CD4-positive, alpha-beta T cell treated with Interleukin-10 for 1 hour (primary cell): ENCODE measurements at places on chromosomes 11 and 22.

- no peak for DNase-seq
Measured at GRCh38 chr22:46815132-46815531, 52.7 kb downstream of the TBC1D22A start.

DNA sequence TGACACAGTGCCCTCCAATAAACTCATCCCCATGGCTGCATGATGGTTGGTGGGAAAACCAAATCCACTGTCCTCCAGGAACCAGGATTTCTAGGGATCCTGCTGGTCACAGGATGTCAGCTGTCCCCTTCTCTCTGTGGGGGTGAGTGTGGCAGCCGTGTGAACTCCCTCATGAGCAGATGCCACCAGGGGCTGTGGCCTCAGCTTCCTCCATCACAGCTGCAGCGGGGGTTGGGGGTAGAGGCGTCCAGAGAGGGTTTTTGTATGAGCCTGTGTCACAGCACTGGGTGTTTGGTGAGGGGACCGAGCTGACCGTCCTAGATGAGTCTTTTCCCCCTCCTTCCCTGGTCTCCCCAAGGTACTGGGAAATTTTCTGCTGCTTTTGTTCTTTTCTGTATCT lies 26.4 kb downstream of the IGLL5 start:
- DNase-seq = no peak

DNA sequence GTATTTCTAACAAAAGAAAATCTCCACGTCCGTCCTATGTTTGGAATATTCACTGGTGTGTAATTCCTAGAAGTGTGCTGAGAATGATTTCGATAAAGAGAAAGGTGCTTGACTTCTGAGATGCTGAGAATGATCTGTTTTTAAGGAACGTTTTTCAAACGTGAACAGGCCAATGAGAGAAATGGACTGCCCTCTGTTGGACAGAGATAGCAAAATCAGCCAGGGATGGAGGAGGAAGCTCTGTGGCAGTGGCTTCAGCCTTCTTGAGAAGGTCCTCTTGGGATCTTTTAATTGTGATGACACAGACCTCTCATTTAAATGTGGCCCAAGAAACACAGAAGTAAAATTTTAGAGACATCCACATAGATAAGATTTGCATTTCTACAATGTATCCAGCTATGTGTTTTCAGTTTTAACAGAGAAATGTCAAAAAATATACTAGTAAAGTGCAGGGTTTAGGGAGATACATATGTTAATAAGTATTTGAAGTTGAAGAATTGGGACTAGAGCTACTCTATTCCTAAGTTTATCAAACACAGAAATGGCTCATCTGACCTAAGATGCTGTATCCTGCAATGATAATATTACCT lies 84.0 kb upstream of the RCN1 start:
- DNase-seq = peak; percentile 40

- no peak for DNase-seq
Measured at GRCh38 chr11:35133656-35134055, 5.3 kb upstream of the CD44 start.

DNA sequence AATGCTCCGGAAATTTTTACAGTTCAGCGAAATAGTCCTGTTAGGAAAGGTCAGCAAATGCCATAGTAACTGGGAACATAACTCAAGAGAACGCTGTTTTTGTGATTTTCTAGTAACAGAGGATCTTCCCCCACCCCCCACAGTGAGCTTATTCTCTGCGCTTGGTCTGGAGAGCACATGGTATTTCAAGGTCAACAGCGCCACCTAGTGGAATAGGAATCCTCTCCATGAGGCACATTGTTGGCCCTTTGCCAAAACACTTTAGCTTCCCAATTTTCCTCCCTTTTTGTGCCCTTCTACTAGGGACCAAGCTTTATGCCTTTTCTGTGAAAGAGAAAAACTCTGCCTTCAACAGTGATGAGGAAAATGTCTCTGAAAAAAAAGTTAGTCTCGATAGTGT lies 13.2 kb upstream of the OR4C12 start:
- peak; percentile 30 for DNase-seq

DNA sequence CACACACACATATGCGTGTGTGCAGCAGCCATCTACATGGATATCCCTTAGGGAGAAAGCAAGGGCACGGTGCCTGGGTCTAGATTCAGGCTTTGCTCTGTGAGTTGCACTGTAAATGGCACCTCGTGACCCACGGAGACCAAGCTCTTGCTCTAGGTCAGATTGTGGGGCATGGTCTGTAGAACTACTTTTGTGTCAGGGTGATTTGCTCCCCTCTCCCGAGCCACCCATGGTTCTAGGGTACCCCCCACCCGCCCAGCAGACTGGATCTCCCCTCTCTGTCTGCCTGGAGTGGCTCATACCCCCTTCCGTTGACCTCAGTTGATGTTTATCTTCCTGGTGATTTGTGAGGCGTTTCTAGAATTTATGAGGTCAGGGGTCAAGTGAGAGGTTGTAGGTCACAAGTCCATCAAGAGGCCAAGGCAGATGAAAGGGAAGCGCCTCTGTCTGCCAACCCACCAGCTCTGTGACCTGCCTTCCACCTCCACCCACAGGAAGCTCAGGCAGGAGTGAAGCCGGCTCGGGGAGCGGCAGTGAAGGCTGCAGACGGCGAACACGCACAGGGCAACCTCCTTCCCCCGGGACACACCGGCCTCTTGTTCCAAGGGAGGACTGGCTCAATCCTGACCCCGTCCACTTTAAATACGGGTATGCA lies 76.2 kb upstream of the TTLL12 start:
- peak; percentile 47 for DNase-seq

GRCh38 chr22:27581688-27582087 lies 219.9 kb downstream of the MN1 start:
- no peak for DNase-seq

DNA sequence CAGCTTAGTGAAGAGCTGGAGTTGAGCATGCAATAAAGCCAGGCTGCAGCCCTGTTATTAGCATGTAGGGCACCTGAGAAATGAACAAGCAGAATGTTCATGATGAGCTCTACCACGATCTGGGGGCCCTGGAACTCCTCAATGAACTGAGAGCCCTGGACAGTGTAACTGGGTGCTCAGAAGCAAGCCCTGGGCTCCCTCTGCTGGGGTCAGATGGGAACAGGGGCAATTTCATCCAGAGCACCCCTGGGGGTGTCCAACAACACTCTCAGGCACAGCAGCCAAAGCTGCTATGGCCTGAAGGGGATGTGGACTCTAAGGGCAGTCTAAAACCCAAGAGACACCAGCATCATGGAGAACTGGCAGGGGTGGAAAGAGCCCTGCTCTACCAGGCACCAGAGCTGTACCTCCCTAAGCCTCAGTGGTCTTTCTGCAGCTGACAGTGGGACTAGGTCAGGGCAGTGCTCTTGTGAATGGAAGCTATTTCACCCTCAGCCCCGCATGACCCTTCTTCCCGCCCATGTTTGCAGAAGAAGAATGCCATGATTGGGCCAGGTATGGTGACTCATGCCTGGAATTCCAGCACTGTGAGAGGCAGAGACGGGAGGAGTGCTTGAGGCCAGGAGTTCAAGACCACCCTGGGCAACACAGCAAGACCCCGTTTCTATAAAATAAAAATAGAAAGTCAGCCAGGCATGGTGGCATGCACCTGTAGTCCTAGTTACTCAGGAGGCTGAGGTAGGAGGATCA lies 28.9 kb downstream of the THOC5 start:
- DNase-seq = peak; percentile 27

DNA sequence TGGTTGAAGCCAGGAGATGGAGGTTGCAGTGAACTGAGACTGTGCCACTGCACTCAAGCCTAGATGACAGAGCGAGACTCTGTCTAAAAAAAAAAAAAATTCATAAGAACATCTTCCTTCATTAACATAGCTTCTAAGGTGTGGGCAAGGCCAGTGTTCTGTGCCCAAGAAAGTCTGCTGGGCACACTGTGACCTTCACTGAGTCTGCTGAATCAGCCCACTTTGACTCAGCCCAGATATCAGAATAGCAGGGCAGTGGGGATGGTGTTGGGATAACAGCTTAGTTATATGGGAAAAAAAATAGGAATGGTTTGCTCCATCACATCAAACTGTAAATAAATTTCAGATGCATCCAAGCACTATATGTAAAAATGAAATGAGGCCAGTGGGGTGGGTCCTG lies 32.4 kb upstream of the XBP1 start:
- DNase-seq = no peak

GRCh38 chr22:28981818-28982499 lies 79.7 kb downstream of the C22orf31 start:
- no peak for DNase-seq

- DNase-seq = no peak
Measured at GRCh38 chr11:122778148-122778547, 60.2 kb upstream of the CRTAM start.

GRCh38 chr11:8269636-8270035 lies 6.0 kb upstream of the LMO1 start:
- DNase-seq = no peak

DNA sequence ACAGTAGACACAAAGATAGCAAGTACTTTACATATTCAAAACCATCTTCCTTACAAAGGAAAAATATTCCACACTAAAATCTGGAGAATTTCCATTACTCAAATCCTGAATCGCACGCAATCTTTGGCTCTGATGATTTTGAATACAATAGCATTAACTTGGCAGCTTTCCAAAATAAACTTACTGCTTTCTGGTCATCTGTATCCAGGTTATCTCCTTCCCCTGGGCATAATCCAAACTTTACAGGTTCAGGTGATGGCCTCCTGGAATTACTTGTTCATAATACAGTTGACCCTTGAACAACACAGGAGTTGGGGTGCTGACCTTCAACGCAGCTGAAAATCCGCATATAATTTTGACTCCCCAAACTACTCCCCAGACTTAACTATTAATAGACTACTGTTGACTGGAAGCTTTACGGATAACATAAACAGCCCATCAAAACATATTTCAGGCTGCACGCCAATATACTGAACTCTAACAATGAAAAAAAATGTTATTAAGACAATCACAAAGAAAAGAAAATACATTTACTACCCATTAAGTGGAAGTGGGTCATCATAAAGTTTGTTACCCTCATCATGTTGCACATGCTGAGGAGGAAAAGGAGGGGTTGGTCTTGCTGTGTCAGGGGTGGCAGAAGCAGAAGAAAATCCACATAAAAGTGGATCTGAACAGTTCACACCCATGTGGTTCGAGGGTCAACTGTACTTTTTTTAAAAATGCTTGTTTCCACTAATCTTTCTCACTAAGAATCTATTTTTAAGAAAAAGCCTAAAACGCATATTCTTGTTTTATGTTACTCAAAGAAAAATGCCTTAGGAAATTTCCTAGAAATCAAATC lies 6.5 kb downstream of the MTMR2 start:
- no peak for DNase-seq

DNA sequence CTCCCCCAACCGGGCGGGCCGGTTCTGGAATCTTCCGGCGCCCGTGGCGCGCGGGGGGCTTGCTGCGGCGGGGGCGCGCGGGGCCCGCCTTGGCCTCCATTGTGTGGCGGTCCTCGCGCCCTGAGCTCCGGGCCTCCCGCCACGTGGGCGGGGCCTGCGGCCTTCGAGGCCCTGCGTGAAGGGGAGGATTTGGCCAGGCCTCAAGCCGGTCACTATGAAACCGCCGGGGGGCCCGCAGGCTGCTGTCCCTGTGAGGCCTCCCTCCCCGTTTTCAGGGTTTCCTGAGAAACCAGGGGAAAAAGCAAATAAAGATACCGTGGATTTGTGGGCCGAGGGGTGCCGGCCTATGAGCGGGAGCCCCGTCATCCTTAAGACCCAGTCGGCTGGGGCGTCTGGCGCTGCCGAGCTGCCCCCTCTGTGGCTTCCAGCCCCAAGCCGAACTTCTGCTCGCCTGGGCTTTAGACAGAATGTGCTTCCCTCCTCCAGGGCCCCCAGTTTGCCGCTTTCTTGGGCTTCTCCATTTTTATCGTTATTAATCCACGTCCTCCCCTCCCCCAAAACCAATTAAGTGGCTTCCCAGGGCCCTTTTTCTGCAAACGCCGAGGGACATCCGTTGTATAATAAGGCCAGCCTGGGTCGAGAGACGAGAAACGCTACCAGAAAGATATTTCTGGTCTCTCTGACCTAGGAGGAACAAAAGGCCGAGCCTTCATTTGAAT lies 602 bp downstream of the EWSR1 start:
- DNase-seq = peak; percentile 42

- DNase-seq = no peak
Measured at GRCh38 chr11:119567688-119568582, 145.0 kb upstream of the THY1 start.

DNA sequence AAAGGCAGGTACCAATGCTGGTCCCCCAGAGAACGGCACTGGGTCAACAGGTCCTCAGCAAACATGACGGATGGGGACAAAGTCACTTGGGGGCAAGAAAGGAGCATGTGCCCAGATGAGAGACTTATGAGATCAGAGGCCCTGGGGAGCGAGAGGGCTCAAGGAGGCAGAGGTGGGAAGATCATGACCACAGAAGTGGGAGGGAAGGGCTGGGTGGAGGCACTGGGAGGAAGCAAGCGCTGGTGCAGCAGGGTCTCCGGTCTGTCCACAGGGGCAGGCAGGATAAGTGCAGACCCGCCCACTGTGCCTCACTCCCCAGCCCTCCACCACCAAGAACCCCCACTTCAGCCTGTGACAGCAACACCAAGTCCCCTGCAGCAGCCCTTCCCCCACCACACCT lies 10.9 kb downstream of the ELFN2 start:
- DNase-seq = no peak

DNA sequence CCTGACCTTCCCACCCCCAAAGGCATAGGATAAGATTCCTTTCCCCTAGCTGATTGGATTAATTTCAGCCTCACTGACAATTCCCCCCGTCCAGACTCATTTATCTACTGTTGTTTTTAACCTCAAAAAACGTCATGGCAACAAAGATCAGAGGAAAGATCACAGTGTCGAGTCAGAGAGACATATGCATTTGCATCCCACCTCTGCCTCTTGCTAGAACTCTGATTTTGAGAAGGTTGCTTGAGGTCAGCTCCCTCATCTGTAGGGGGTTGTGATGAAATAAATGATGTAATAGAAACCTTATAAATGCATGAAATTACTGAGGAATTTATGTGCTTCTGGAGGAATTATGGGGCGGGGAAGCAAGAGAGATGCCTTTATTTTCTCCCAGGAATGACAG lies 53.3 kb upstream of the SYN3 start:
- no peak for DNase-seq

DNA sequence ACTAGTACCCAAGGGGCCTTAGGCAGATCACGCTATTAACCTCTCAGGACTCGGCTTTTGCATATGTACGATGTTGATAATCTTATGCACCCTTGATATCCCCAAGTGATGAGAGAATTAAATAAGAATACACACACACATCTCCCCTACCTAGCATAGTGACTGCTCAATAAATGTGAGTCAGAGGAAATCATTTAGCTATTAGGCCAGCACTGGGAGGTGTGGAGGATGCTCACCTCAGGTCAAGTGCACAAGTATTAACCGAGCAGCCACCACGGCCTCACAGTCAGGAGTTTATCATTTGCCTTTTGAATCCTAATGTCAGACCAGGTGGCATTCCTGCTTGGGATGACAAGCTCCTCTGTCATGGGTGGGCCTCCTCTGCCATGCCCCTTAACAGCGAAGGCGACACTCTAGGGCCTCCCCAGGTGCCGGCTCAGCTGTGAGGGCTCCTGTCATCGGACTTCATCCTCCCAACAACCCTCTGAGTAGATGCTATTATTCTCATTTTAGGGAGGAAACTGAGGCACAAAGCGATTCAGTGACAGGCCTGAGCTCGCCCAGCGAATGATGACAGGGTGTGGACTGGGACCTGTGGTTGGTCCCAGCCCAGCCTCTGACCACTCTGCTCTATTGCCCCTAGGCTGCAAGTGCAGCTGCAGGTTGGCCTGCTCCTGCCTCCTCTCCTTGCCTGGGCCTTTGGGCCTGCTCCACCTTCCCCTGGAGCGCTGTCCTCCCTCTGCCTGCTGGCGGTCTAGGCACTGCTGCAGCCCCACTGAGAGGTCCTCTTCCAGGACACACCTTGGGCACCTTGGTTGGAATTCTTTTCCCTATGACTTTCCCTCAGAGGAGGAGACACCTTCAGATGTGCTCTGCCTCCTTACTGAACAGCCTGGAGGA lies 5.0 kb upstream of the SOX10 start:
- no peak for DNase-seq

GRCh38 chr11:117428856-117429229 lies 101.2 kb downstream of the CEP164 start:
- no peak for DNase-seq
